ENCODE measurements at places on chromosomes 16 and 17.

- no peak for DNase-seq
These were observed 404 bp downstream of the EMC6 start for GRCh38 chr17:3669085-3669347.

GRCh38 chr16:80007231-80007630, 406.7 kb upstream of the MAF start:
- peak; percentile 89 for DNase-seq

DNA sequence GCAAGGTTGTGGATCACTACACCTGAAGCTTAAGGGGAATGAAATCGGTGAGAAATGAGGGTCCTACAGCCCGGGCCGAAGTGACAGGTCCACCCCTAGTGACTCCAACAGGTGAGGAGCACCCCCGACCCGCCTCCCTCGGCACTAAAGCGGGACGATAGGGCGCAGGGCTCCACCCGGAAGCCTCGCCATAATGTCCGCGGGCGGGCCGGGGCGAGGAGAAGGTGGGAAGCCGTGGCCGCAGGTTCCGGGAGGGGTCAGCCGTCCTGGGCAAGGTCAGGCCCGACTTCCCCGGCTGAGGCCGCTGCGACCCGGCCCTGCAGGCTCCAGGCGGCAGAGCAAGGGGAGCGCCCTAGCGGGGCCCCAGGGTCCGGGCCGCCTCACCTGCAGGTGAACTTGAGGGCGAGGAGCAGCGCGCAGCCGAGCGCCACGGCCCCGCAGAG, 543 bp downstream of the TXNDC11 start:
- DNase-seq: no peak

DNA sequence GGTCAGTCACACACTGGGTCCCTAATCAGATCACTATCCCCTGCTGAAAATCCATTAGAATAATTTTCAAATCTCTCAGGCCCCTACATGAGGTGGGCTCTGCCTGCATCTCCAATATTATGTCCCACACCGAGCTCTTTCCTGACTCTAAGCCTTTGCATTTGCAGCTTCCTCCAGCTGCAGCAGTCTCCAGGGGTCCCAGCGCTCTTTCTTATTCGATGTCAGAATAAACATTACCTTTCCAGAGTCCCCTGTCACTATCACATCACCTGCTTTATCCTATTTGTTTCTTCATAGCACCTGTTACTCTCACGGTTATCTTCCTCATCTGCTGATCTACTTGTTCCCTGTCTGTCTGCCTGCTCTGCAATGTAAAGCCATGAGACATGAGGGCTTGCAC, 57.3 kb upstream of the MON1B start:
- no peak for DNase-seq

GRCh38 chr16:22189473-22190080, 16.5 kb upstream of the EEF2K start:
- no peak for DNase-seq

DNA sequence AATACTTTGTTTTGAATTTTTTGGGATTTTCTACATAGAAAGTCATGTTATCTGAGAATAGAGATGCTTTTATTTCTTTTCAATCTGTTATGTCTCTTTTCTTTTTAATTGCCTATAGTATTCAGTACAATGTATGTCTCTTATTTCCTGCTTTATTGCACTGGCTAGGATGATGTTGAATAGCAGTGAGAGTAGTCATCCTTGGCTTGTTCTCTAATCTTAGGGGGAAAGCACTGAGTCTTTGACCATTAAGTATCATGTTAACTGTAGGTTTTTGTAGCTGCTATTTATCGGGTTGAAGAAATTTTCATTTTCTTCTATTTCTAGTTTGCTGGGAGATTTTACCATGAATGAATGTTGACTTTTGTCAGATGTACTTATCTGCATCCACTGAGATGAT, 10.0 kb upstream of the ABCA3 start:
- DNase-seq: no peak

DNA sequence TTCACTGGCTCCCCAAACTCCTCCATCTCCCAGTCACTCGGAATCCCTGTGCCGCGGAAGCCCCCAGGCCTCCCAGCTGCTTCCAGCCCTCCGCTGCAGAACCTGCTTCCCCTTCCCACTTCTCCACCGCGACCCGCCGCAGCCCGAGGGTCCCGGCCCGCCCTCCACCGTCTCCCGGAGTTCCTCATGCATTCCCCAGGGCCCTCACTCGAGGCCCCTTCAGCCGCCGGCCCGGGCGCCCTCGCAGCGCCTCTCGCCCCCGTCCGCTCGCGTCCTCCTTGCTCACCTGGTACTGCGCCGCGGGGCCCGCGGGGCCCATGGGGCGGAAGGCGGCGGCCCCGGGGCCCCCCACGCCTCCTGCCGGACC, 329 bp downstream of the SMARCD2 start:
- DNase-seq: no peak

GRCh38 chr17:68089881-68090280, 54.3 kb downstream of the KPNA2 start:
- no peak for DNase-seq

- DNase-seq: no peak
These were observed 32.3 kb upstream of the NUFIP2 start for GRCh38 chr17:29326023-29326813.

DNA sequence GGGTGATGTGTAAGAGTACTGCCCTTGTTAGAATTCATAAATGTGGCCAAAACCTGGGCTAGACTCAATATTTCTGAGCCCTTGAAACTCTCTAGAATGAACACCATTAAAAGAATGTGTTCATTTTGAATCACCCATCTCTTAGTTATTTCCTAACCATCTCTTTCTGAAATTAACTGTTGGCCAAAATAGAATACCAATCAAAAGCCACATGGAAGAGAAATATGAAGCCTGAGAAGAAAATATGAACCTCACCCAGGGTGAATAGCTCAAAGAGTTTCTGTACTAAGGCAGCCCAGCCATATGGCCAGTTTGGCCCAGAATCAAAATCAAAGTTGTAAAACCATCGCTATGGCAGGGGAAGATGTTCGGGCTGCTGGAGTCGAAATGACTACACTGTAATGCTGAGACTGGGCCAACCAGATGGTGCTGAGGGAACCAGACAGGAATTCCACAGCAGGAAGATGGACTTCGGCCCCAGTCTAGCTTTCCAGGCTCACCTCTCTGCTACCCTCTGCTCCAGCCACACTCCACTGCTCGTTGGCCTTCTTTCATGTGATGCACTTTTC, 154.3 kb upstream of the ZFHX3 start:
- DNase-seq: peak; percentile 62

GRCh38 chr17:65081439-65081838, 24.9 kb upstream of the GNA13 start:
- DNase-seq: no peak

- DNase-seq: no peak
These were observed 73.9 kb downstream of the ZZEF1 start for GRCh38 chr17:4068918-4069317.
